Activated CD8-positive, alpha-beta memory T cell treated with anti-CD3 and anti-CD28 coated beads for 36 hours (primary cell): ENCODE measurements at places on chromosomes 4 and X. TPM values are rescaled to one million over a fixed set of nuclear protein-coding genes. Genes with fewer than 3 reads are reported as not detected.

Gene MTNR1A
- total RNA-seq: not detected

Gene UGT2B11
- total RNA-seq: not detected

Gene LRBA
- 64.8 TPM for total RNA-seq

Gene NHS
- 12.5 TPM for total RNA-seq

Gene XK
- 0.17 TPM for total RNA-seq
